ENCODE measurements at places on chromosomes 7 and 10.

DNA sequence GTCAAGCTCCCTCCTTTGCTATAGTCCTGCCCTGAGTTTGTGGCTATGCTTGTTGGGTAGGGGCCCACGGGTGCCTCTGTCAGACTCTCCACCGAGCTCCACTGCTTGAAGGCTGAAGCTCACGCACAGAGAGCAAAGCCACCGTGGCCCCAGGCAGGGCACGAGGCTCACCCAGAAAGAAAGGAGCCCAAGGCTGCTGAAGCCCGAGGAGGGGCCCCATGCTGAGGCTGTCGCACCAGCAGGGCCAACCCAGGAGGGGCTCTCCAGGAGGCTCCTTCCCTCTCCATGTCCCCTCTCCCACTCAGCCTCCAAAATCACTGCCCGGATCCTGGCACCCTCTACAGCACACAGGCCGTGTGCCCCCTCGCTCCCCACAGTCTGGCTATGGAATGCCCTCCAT lies 50.5 kb downstream of the YKT6 start:
- DNase-seq, result no peak

DNA sequence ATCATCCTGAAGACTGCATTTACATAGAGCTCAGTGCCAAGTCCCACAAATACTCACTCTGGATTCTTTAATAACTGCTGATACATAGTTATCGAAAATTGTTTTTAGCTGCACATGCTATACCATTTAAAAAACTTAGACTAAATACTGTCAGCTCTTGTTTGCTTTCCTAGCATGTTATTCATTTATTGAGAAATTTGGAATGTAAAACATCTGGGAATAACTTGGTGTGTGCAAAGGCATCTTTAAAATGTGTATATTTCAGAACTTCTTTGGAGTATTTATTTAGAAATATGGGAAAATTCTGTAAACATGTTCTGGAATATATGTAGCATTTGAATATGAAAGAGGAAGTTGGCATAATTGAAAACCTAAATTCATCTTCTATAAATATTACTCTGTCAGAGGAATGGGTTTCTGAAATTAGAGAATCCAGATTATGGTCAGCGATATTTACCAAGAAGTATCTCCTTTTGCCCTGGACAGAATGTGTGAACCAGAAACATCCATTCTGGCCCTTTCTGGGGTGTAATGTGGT lies 119.7 kb downstream of the ARID5B start:
- DNase-seq, result no peak

- no peak for DNase-seq
Observed at GRCh38 chr7:26343320-26343832, 51.7 kb downstream of the SNX10 start.

DNA sequence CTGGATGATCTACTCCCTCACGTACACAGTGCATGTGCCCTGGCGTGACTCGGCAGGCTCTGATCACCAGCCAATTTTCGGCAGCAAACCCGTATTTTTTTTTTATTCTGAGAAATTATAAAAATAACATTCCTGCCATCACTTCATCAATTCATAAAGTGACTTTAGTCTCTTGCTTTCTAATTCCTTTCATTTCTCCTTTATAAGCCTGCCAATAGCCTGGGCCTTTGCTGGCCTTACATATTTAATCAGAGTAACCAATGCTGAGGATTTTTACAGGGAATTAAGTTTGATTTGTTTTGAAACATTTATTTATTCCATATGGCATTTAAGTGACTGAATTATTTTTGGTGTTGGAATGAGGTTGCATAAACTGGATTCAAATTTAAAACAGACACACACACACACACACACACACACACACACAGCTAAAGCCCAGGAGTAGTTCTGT lies 140.8 kb downstream of the ETV1 start:
- DNase-seq, result no peak

DNA sequence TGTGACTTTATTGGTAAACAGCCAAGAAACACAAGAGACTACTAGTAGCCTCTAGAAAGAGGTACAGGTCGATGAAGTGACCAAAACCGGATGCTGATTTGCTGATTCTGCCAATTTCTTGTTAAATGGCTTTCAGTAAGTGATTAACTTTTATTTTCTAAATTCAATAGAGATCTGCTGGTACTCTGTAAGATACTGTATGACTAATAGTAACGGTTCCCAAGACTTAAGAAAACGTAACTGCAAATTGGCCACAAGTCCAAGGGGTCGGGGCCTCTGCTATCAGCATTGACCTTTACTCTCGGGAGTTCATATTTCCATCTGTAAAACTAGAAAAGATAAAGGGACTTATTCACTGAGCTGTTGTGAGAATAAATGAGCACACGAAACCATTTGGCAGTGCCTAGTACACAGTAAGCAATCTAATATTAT lies 1.4 kb downstream of the FAM3C start:
- no peak for DNase-seq

Data from stimulated activated CD4-positive, alpha-beta T cell treated with anti-CD3 and anti-CD28 coated beads, Interleukin-12 subunit alpha, Interleukin-12 subunit beta, amount 100 ng/mL, for 4 hours (primary cell).